ENCODE measurements at places on chromosomes 7 and 10.

- no peak for DNase-seq
Measured at GRCh38 chr10:106694696-106695095, 469.8 kb downstream of the SORCS1 start.

DNA sequence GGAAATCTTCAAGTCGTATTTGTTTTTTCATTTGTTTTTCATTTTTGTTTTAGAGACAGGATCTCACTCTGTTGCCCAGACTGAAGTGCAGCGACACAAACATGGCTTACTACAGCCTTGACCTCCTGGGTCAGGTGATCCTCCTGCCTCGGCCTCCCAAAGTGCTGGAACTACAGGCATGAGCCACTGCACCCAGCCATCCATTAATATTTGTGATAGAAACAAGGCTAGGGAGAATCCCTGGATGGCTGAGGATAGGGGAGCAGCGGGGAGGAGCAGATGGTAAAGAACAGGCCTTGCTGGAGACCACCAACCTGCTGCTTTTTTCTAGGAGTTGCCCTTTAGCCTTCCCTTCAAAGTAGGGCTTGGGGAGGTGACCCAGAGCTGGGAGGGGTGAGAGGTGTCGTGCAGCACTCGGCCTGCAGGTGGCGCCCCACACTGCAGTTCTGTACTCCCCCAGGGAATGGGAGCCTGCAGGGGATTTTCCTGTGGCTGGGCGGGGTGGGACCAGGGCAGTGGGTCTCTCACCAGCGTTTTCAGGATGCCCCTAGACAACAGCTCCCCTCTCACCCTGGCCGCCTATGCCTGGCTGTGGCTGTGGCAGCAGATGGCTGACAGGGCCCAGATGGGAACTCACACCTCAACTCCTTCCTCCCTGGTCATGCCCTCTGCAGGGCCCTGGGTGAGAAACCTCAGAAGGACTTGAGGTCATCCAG, 12.6 kb upstream of the CDH23 start:
- DNase-seq: peak; percentile 61

DNA sequence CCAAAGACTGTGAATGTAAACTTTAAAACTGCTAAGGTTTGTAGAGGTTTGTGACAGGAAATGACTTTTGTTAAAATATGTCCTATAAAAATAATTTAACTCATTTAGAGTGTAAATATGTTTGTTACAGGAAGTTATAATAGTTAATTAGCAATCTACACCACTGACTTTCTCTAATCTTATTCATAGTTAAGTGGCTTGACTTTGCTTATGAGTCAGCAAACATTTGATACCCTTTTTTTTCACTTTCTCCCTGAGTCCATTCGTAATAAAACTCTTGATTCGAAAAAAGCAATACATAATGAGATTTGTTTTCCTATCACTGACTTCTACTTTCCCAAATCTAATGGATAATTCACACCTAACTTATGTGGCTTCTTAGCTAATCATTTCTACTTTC, 317.7 kb upstream of the SEMA3C start:
- no peak for DNase-seq

- DNase-seq: peak; percentile 53
Measured at GRCh38 chr7:106176414-106177299, 64.5 kb upstream of the SYPL1 start.

- no peak for DNase-seq
Measured at GRCh38 chr10:75977139-75977538, 545.7 kb downstream of the LRMDA start.

- no peak for DNase-seq
Measured at GRCh38 chr10:110840225-110840922, 31.4 kb upstream of the PDCD4 start.

DNA sequence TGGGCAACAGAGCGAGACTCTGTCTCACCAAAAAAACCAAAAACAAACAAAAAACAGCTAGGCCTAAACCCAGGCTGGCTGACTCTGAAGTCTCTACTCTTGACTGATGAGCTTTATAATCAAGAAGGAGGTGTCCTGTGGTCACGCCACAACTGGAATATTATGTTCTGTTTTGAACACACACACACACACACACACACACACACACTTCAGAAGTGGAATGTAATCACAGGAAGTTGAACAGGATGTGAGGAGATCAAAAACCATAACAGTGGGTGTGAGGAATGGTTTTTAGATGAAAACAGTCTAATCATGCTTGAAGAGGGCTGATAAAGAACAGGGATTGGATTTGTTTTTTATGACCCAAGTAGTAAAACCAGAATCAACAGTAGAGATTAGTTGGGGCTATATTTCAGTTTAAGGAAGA, 51.1 kb upstream of the IL6 start:
- no peak for DNase-seq

DNA sequence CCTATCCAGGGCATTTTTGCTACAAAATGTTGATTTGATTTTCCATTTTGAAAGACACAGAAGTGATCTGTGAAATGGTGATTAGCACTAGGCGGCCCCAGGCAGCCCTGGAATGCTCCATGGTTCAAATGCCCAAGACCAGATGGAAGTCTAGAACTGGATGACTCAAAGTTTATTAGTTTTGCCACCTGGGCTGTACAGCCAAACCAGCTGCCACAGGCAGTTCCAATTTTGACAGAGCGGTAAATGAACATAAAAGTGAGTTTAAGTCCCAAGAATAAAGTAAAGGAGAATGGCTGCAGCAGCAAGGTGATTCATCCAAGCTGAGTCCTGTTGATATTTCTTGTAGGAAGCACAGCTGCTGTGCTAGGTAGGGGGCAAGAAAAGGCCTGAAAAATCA, 180.5 kb downstream of the SUGCT start:
- DNase-seq: no peak

DNA sequence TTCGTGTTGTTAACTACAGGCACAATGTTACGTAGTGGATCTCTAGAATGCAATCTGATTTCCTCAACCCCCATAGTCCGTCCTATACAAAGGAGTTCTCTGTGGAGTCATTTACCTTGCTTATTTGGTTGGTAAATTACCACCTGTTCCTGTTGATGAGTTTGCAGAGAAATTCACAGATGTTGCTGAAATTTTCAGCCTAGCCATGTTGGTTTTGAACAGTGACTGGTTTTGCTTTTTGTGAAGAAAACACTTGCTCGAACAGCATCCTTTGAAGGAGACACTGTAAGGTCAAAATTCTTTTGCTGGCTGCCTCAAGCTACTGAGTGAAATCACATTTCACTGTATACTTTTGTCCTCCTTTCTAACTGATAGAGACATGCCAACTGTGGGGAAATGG, 15.4 kb upstream of the PRKCQ start:
- no peak for DNase-seq

- DNase-seq: no peak
Measured at GRCh38 chr7:47438411-47439029, 143.4 kb downstream of the TNS3 start.

- no peak for DNase-seq
Measured at GRCh38 chr7:127745445-127745844, 93.5 kb downstream of the SND1 start.

GRCh38 chr10:1289591-1289990, 233.4 kb downstream of the WDR37 start:
- no peak for DNase-seq

- no peak for DNase-seq
Measured at GRCh38 chr10:119190954-119191785, 12.6 kb upstream of the PRDX3 start.

DNA sequence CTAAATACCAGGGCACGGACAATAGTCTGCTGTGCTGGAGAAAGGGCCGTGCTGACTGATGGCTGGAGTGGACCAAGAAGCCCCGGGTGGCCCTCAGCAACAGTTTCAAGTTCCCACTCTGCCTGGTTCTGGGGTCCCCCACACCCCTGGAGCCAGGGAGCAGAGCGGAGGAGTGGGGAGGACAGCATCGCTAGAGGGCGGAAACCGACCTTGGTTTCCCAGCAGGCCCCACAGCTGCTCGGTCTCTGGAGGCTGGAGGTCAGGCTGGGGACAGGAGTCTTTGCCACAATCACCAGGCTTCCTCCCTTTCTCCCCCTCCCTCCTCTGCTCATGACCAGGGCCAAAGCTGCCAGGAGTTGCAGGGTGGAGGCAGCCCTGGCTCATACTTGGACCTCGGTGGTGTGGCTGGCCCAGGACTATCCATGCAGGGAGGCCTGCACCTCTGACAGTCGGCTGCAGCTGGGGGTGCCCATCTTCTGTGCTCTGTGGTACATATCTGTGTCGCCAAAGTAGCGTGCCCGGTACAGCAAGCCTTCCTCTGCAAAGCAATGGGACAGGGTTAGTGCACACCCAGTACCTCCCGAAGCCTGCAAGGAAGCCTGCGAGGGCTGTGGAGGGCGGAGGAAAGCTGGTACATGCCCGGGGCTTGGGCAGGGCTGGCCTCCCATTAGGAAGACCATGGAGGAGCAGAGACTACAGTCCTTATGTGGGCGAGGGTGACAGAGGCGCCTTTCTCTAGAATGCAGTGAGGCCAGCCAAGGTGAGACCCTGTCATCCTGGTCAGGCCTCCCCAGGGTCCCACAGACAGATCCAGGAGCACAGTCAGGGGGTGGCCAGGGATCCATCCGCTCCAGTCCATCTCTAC, 19.1 kb downstream of the DNAJB12 start:
- no peak for DNase-seq

- no peak for DNase-seq
Measured at GRCh38 chr7:129240119-129240820, 15.4 kb downstream of the AHCYL2 start.

DNA sequence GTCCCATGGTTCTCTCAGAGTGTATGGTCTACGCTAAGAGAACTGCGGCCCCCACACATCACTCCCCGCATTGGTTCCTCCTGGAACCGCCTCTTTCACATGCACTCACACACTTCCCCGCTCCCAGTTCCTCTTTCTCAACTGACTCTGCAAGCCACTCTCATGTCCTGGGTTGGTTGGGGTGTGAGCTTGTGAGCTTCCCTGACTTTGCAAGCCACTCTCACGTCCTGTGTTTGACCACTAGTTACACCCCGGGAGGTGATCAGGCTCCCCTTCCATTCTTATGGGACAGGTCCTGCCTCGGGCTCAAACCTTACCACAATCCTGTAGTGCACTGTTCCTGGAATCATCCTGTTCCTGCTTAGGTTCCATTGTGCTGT, 105.0 kb downstream of the TRIM24 start:
- no peak for DNase-seq

- no peak for DNase-seq
Measured at GRCh38 chr7:140056431-140057142, 6.2 kb downstream of the PARP12 start.

- no peak for DNase-seq
Measured at GRCh38 chr10:106917452-106918055, 247.0 kb downstream of the SORCS1 start.

DNA sequence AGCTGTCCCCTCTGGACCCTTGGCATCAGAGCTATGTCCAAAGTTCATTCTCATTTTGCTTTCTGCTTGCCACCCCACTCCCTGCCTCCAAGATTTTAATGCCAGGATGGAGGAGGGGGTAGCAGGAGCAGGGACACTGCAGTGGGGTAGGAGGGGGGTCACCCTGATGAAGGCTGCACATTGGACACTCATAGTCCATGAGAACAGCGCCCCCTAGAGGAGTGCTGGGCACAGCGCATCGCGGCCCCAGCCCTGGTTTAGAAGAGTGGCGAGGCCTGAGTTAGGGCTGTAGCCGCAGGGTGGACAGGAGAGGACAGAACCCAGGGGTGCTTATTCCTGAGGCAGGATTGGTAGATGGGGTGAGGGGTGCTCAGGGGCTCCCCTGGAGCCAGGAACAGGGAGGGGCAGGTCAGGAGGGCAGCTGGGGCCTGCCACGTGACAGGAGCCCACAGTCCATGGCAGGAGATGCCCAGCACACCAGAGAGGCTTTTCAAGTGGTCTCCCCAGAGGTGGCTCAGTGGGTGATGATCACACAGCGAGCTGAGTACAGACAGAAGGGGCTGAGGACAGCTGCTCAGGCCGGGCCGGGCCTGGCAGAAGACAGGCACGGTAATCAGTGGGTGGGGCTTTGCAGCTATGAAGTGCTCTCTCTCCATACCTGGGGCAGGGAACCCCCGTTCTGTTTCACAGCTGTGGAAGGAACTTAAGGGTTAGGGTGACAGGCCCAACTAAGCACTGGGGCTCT, 71.4 kb downstream of the NEURL1 start:
- no peak for DNase-seq

DNA sequence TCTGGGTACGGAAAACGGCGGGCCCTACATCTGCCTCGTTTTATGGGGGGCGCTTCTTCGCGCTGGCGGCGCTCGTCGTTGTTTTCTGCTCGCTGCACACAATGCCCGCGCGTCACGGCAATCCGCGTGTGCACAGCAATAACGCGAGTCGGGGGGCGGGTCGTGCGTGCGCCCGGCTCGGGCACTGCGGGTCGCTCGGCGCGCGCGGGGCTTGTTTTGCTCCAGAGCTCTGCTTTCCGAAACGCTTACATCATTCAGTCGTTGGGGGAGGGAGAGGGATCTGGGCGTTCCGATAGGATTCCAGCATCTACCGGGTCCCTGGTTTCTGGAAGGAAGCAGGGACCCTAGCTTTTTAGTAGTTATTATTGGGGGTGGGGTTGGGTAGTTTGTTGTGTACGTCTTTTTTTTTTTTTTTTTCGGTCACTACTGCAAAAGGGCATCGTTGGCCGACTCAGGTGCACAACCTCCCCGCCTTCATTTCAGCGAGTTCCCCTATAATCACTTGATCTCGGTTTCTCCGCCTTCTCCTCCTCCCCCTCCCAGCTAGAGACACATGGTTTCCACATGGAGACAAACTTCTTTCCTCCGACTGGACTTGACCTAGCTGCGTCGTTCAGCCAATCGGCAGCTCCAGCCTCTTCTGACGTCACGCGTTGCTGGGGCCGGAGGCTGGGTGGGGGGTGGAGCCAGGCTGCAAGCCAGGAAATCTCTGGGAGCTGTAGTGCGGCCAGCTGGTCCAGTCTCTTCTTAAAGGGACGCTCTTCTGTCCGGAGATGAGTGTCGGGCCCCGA, 3.5 kb downstream of the MXI1 start:
- peak; percentile 79 for DNase-seq

GRCh38 chr10:404991-405390, 269.7 kb downstream of the ZMYND11 start:
- no peak for DNase-seq

GRCh38 chr7:128739990-128740682, 977 bp downstream of the CALU start:
- DNase-seq: no peak

GRCh38 chr10:92839191-92840085, 8.9 kb upstream of the EXOC6 start:
- DNase-seq: peak; percentile 9

DNA sequence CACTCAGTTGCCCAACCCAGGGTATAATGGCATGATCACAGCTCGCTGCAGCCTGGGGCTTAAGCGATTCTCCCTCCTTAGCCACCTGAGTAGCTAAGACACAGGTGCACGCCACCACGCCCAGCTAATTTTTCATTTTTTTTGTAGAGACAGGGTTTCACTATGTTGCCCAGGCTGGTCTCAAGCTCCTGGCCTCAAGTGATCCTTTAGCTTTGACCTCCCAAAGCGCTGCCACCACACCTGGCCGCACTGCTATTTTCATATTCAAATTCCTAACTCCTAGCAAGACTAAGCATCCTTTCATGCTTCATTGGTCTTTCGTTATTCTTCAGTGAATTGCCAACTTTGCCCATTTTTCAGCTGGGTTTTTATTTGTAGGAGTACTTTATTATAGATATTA, 30.4 kb upstream of the DAGLB start:
- no peak for DNase-seq

- no peak for DNase-seq
Measured at GRCh38 chr7:22400936-22401553, 44.1 kb upstream of the RAPGEF5 start.

All from activated T-helper 1 cell treated with anti-CD3 and anti-CD28 coated beads, Interleukin-2, amount 50 U/mL, for 16 hours (primary cell).